ENCODE measurements at places on chromosomes 13 and 19.

- DNase-seq, result no peak
Observed at GRCh38 chr13:75316427-75316826, 165.5 kb downstream of the TBC1D4 start.

GRCh38 chr19:49808711-49809159 lies 4.4 kb downstream of the FUZ start:
- DNase-seq, result peak; percentile 84

GRCh38 chr19:44447916-44448674 lies at the start of gene ZNF229:
ZNF229 (minus strand) TSS chr19:44448472; CDS start chr19:44442847, 5,625 bp downstream.
- DNase-seq, result peak; percentile 48

DNA sequence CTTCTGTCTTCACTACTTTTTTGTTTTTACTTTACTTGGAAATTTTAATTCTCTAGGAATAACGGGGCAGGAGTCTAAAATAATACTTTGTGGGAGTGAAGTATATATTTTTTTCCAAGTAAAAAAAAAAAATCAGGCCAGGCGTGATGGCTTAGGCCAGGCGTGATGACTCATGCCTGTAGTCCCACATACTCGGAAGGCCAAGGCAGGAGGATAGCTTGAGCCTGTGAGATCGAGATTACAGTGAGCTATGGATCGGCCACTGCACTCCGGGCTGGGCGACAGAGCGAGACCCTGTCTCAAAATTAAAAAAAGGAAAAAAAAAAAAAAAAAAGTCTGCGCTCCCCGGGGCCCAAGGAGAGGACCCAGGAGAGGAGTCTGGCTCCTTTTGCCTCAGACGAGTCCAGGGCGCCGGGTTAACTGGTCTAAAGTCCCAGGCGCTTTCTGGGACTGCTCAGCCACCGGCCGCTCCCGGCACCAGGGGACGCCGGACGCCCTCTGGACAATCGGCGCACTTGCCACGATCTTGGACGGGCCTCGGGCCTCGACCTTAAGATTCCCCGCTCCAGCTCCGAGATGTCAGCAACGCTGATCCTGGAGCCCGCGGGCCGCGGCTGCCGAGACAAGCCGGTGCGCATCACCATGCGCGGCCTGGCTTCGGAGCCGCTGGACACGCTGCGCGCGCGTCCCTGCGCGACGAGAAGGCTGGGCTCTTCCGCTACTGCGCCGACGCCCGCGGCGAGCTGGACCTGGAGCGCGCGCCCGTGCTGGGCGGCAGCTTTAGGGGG lies 2.7 kb upstream of the ZFP82 start:
- no peak for DNase-seq

- no peak for DNase-seq
Observed at GRCh38 chr13:97341135-97341534, 92.8 kb upstream of the RAP2A start.

DNA sequence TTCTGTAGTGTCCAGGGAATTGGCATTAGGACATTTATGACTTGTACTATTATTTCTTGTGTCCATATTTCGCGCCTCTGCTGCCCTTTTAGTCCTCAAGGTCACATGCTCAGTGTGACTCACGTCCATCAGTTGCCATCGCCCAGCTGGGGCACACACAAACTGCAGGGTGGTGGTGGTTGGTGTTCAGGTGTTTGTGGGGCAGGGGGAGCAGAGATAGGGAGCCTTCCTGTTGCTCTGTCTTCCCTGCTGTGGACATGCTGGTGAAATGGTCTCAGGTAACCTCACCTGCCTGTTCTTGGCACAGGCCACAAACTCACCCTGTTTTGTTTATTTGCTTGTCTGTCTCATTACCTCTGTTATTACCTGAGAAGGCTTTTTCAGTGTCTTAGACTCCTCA lies 22.4 kb downstream of the PRR12 start:
- DNase-seq, result no peak

DNA sequence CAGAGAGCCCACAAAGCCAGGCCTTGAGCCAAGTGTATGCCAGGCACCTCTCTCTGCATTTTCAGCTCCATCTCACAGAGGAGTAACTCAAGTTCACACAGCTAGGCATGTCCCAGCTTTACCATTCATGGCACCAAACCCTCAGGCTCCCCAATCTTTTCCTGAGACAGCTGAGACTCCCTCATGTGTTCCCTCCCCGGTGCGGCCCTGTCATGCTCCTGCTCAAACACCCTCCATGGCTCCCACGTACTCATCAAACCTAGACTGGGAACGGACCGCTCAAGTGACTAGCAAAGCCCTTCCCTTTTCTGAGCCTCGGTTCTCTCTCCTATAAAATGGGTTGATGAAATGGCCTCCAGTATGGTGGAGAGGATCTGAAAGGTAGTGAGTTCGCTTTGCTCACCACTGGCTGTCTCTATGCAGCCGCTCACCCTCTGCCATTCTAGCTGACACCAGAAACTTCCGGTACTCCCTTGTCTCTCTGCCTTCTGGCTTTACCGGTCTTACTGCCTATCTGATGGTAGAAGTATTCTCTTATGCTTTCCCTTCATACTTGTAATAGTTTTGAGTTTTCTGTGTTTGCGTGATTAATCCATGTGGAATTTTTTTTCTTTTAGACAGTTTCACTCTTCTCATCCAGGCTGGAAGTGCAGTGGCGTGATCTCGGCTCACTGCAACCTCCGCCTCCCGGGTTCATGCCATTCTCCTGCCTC lies 7.8 kb upstream of the SLC44A2 start:
- no peak for DNase-seq

DNA sequence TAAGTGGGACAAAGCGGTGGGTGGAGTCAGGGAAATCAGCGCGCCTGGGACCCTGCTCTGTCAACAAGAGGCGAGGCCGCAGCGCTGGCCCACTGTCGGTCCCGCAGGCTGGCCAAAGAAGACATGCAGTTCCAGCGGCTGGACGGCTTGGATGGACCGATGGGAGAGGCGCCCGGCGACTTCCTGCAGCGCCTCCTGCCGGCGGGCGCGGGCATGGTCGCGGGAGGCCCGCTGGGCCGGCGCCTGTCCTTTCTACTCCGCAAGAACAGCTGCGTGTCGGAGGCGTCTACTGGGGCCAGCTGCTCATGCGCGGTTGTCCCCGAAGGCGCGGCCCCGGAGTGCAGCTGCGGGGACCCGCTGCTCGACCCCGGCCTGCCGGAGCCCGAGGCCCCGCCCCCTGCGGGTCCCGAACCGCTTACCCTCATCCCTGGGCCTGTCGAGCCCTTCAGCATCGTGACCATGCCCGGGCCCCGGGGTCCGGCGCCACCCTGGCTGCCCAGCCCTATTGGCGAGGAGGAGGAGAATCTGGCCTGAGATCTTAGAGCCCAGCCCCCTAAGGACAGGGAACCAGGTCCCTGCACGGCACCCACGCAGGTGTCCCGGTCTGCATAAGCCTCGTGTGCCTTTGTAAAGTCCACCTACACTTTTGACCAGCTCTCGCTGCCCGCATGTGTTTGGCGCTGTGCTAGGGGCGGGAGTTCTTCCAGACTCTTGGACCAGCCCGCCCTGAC lies 6.1 kb downstream of the BEST2 start:
- DNase-seq, result peak; percentile 38

- no peak for DNase-seq
Observed at GRCh38 chr19:10118960-10119359, 739 bp downstream of the EIF3G start.

DNA sequence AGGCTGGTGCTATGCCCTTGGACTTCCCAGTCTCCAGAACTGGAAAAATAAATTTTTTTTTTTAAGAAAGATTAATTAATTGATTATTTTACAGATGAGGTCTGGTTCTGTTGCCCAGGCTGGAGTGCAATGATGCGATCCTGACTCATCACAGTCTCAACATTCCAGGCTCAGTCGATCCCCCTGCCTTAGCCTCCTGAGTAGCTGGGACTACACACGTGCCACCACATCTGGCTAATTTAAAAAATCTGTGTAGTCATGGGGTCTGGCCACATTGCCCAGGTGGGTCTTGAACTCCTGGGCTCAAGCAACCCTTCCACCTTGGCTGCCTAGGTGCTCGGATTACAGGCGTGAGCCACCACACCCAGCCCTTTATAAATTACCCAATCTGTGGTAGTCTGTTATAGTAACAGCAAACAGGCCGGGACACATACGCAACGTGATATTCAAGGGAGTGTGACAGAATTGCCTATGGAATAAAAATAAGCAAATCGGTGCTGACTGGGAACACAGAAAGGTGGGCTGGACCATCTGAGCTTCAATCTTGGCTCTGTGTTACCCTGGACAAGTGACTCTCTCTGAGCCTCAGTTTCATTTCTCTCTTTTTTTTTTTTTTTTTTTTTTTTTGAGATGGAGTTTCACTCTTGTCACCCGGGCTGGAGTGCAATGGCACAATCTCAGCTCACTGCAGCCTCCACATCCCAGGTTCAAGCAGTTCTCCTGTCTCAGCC lies 42.8 kb downstream of the PIN1 start:
- no peak for DNase-seq

Data from activated CD4-positive, alpha-beta T cell treated with anti-CD3 and anti-CD28 coated beads, Interleukin-2, amount 50 U/mL, for 4 hours (primary cell).